ENCODE measurements at places on chromosomes 6 and 20. TPM values are rescaled to one million over a fixed set of nuclear protein-coding genes. Genes with fewer than 3 reads are reported as not detected.

DNA sequence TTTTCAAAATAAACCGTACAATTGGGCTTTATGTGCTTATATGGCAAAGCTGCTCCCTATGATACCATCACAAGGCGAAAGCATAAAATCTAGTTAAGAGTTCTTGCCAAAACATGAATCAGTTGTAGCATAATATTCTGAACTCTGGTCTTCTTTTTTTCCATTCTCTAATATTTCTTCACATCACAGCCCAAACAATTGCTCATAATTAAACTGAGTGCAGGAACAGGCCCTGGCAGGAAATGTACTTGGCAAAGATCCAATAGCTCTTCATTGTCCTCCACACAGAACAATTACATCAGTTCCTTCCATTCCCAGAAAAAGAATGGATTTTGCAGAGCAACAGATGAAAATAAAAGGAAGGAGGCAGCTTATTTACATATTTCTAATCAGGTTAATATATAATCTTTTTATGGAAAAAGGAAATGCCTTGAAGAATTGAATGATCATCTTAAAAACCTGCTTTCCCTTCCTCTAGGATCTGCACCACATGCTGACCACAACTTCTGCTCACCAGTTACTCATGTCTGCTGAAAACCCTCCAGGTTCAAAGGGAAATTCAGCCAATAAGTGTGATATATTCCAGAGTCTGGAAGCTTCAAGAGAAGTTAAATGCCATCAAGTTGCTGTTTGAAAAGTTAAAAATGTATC lies 123.3 kb upstream of the COL21A1 start:
- 0 out of 2 replicates have a peak overlapping the region, but pooled peaks have one; percentile 13 for H3K27ac ChIP-seq
- no peak overlapping the region for H3K4me3 ChIP-seq
- peaks cover 26% of the 10 kb centered on the region for H3K4me1 ChIP-seq
- DNase-seq: peak; percentile 38

- H3K36me3 ChIP-seq: no peaks in the 10 kb centered on the region
- no peaks in the 10 kb centered on the region for H3K4me1 ChIP-seq
- DNase-seq: no peak
- no peak overlapping the region for H3K4me3 ChIP-seq
These were observed 133.0 kb upstream of the HDDC2 start for GRCh38 chr6:125434760-125435159.

GRCh38 chr20:59645271-59645670 lies 40.9 kb downstream of the PHACTR3 start:
- no peak overlapping the region for H3K27ac ChIP-seq
- DNase-seq: peak; percentile 60
- H3K4me1 ChIP-seq: no peaks in the 10 kb centered on the region
- no peaks in the 10 kb centered on the region for H3K36me3 ChIP-seq
- peaks cover 18% of the 10 kb centered on the region for H3K27me3 ChIP-seq

Gene GLP1R
- not detected for total RNA-seq

Gene TMEM63B
- total RNA-seq: 11.5 TPM

DNA sequence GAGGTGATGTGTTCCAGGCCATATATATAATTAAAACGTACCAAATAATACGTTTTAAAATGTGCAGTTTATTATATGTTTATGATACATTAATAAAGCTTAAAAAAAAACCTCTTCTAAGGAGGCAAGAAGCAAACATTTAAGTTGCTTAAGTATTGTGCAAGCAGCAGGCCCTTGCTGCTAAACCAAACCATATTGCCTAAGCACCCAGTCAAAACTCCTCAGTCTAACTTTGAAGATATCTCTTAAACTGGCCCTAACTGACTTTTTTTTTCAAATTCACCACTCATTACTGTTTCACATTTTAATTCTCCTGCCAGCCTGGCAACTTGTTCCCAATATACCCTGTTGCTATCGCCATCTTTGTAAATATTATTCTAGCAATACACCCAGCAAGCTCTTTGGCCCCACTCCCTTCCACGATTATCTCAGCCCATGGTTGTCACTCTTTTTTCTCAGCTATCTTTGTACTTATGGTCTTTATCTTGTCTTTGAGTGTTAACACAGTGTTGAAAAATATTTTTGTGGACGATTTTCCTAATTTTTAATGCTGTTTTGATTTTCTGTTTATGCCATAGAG lies 60.9 kb downstream of the C6orf58 start:
- no peaks in the 10 kb centered on the region for H3K4me1 ChIP-seq
- no peak overlapping the region for H3K27ac ChIP-seq
- H3K36me3 ChIP-seq: no peaks in the 10 kb centered on the region
- H3K4me3 ChIP-seq: no peak overlapping the region
- H3K27me3 ChIP-seq: no peaks in the 10 kb centered on the region

DNA sequence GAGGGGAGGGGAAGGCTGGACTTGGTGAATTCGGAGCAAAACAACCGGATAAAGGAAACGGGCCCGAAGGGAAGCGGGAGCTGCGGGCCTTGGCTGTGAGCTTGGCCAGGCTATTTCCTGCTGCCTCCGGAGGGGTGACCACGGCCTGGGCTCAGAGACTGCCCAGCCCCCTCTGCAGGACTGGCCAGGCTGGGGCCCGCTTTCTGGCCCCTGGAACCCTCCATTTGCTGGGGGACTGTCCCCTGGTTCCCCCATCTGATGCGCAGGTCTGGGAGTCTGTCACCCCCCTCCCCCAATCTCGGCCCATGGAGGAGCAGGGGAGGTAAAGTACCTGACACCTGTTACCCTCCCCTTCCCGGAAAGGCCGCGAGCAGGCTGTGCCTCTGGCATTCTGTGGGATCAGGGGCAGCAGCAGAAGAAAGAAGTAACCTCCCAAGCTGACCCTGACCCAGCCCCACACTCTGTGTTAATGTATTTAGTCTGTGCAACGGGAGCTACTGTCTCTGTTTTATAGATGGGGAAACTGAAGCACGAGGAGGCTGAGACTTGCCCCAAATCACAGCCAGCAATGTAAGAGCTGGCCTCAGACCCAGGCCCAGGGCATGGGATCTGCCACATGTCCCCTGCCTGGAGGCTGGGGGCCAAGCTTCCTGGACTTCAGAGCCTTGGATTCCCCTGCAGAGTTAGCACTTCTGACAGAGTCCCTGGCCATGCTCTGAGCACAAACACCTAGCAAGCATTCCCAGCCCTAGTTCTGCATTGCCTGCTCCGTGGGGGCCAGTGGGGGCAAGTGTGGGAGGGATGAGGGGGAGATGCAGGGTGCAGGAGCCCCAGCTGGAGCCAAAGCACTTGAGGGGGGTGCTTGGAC lies 3.5 kb downstream of the C20orf204 start:
- peaks cover 5% of the 10 kb centered on the region for H3K36me3 ChIP-seq
- H3K4me3 ChIP-seq: peak overlapping the region; percentile 41
- no peak for DNase-seq
- peaks cover 19% of the 10 kb centered on the region for H3K27me3 ChIP-seq
- peaks cover 34% of the 10 kb centered on the region for H3K4me1 ChIP-seq
